Activated CD8-positive, alpha-beta memory T cell treated with anti-CD3 and anti-CD28 coated beads for 1 hour (primary cell): ENCODE measurements at places on chromosomes 7 and 10.

- DNase-seq = no peak
Measured at GRCh38 chr10:80133206-80133605, 676 bp downstream of the PLAC9 start.

- DNase-seq = no peak
Measured at GRCh38 chr10:82796510-82796909, 921.5 kb downstream of the NRG3 start.

GRCh38 chr7:94940241-94940640 lies 32.8 kb downstream of the PPP1R9A start:
- no peak for DNase-seq

DNA sequence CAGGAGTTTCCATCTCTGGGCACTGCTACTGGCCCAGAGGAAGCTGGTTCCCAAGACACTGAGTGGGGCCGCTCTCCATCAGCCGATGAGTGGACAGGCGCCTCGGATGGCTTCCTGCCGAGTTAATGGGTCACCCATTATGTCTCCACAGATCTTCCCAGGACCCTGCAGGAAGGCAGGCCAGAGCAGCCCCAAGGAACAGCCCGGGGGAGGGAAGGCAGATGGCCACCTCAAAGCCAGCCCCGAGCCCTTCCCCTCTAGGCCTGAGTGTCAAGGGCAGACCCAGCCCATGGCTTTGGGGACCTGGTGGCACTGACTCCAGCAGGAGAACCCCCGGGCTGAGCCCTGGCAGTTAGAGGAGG lies 3.4 kb upstream of the LFNG start:
- DNase-seq = no peak

DNA sequence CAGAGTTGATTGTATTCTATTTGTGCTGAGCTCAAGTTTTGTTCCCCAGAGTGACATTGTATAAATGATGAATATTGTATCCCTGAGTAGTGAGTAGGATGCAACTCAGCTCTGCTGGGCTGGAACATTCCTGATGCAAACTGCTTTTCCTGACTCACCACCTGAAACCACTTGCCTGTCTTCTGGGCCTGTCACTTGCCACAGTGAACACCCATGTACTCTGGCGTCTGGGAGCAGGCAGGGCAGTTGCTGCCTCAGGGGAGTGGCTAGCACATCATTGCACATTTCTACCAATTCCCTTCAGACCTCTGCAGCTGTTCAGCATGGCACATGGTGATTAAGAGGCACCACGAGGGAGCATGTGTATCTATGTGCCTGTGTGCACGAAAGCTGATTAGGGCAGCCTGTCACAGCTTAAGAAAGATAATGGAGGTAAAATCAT lies 157.3 kb downstream of the SND1 start:
- no peak for DNase-seq
